SHP77 (cell line): ENCODE measurements at places on chromosomes 6 and 20.

GRCh38 chr6:105015482-105015881, 58.6 kb downstream of the LIN28B start:
- no peak for DNase-seq

GRCh38 chr6:82196161-82196560, 51.4 kb downstream of the IBTK start:
- no peak for DNase-seq

GRCh38 chr20:9136114-9136513, 67.2 kb downstream of the PLCB4 start:
- DNase-seq = no peak

DNA sequence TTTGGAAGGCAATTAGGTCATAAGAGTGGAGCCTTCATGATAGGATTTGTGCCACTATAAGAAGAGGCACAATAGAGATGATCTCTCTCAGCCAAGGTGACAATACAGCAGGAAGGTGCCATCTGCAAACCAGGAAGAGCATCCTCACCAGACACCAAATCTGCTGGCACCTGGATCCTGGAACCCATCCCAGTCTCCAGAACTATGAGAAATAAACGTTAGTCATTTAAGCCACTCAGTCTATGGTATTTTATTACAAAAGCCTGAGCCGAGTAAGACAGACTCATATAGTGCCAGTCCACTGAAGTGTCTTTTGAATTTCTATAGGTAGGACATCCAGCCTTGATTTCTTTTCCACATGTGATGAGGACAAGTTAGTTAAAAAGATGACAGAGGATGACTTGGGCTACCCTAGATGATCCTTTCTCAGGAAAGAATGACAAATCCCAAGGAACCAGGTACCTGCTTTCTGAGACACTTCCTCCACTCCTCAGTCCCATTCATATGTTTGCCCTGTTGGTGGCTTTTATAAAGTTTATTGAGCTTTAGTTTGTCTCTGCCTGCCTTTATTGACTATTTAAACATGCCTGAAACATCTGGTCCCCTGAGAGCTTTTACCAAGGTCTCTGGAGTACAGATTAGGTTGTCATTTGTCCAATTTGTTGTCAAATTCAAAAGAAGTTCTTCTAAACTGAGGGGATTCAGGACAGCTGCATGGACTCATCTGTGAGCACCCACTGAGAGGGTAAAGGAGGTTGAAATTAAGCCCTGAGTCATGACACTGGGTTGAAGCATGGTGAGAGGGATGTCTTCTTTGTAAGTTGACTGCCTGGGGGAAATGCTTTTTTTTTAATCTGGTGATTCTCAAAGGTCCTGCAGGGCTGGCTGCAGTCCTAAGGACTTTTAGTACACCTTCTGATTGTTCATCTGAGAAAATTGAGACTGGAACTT, 165.0 kb upstream of the PLCB4 start:
- DNase-seq = no peak

DNA sequence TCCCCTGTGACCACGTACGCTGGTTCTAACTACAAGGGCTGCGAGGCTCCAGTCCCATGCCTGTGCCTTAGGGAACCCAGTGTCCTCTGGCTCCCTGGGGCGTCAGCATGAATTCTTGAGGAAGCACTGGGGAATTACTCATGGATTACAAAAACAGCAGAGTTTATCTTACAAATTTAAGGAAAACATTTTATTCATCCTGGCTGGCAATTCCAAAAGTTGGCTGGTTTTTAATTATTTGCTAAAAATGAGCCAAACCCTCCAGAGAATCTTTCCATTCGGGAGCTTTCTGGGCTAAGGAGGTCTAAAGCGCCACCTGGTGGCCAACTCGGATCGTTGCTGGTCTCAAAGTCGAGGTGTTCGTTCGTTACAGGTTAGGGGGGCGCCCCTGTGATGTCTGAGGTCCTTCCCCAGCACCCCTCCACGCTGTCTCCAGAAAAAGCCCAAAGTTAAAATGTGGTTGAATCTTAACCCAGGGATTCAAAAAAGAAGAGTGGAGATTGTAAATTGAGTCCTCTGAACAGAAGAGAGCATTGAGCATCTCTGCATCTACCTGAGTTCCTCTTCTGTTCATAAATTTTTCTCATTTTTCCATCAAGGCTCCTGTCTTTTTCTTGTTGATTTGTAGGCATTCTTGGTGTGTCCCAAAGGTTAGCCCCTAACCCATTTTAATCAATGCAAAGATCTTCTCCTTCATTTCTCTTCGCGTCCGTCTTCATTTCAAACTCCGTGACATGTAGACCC, 99.4 kb downstream of the BFSP1 start:
- peak; percentile 65 for DNase-seq

- no peak for DNase-seq
Observed at GRCh38 chr6:13989496-13990144, 64.9 kb downstream of the RNF182 start.

DNA sequence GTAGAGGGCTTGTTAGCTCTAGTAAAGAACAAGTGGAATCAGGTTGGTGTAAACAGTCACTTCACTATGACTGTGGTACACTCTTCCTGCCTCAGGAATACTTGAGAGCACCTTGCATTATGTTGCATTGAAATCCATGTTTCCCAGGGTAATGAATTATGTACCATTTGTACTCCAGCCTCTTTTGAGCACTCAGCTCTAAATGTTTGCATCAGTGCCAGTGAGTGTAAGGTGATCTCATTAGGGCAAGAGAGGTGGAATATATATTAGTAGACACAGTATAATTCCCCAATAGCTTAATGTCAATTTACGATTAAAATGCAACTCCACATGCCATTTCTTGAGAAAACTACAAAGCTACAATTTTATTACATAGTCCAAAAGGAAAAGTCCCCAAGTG, 319.6 kb upstream of the POU3F2 start:
- DNase-seq = no peak

DNA sequence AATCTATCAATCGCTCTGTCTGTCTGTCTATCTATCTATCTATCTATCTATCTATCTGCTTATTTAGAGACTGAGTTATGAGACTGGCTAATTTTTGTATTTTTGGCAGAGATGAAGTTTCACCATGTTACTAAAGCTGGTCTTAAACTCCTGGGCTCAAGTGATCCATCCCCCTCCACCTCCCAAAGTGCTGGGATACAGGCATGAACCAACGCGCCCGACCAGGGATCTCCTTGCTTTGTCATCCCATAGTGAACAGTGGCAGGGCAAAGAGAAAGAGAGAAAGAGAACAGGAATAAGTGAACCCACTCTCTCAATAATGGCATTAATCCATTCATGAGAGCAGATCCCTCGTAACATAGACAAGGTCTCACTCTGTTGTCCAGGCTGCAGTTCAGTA, 66.4 kb upstream of the DSP start:
- no peak for DNase-seq

- no peak for DNase-seq
Observed at GRCh38 chr6:55003719-55004430, 157.3 kb downstream of the FAM83B start.

GRCh38 chr6:36626636-36627035, 32.5 kb downstream of the SRSF3 start:
- no peak for DNase-seq

GRCh38 chr6:31791324-31792089, 4.0 kb downstream of the VARS1 start:
- DNase-seq = peak; percentile 43

DNA sequence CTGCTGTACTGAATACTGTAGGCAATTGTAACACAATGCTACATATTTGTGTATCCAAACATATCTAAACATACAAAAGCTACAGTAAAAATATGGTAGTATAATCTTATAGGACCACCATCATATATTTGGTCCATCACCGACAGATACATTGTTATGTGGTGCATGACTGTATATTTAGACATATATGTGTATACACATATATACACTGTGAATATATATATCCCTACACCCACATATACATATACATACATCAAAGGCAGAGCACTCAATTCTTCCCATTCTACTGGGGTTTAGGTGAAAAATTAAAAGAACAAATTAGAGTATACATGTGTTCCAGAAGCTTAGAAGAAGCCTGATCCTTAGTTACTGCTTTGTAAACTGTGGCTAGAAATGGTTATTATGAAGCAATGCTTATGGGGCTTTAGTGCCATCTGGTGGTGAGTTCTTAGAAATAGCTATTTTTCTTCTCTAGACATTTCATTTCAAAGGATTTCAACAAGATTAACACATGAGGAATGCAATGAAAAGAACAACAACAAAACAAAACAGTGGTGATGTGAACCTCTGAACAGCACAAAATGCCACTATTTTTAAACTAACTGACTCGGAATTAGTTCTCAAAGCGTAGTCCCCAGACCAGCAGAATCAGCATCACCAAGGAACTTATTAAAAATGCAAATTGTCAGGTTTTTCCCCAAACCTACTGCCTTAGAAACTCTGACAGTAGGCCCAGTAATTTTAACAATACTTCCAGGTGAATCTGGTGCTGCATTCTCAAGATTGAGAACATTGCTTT, 38.0 kb downstream of the PKHD1 start:
- DNase-seq = peak; percentile 30

DNA sequence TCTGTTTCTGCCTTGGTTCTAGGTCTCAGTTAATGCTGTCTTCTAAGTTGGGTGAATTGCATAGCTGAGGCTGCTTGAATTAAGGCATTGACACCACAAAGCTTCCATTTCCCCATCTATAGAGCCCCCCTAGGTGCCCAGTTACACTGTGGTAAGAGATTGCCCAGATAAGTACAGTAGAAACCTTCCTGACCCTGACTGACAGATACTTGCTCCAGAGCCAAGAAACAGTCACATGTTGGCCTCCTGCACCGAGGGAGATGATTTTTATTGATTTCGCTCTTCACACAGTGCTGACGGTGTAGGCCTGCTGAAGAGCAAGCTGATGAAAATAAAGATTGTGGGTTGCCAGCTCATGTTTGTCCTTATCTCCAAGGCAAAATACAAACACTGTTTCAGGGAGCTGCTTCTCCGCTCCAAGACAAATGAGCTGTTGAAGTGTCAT, 67.9 kb downstream of the TRMT11 start:
- no peak for DNase-seq

DNA sequence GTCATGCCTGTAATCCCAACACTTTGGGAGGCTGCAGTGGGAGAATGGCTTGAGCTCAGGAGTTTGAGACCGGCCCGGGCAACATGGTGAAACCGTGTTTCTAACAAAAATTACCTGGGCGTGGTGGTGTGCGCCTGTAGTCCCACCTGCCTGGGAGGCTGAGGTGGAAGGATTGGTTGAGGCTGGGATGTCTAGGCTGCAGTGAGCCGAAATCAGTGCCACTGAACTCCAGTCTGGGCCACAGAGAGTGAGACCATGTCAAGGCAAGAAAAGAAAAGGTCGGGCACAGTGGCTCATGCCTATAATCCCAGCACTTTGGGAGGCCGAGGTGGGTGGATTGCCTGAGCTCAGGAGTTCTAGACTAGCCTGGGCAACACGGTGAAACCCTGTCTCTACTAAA, 8.2 kb upstream of the BCAS4 start:
- no peak for DNase-seq

- DNase-seq = no peak
Observed at GRCh38 chr6:131937226-131937625, 13.9 kb downstream of the CCN2 start.

GRCh38 chr6:41451039-41451438, 95.1 kb upstream of the FOXP4 start:
- DNase-seq = no peak

GRCh38 chr20:57746832-57747404, 37.1 kb upstream of the PMEPA1 start:
- no peak for DNase-seq

DNA sequence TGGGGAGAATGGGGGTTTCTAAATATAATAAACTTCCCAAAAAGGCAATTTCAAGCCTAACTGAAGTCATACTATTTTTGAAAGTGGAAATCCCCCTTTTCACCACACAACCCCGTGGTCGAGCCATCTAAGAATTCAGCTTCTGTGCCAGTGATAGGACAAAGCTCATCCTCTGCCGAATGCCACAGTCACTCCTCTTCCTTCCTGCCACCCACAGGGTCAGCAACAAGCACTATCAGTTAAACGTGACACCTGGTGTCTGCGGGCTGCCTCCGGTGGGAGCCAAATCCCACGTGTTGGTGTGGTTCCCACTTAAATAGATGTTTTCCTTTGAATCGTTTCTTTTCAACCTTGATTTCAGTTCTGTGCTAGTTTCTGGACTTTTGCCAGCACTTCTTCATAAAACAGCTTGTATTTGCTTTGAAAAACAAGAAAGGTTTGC, 60.7 kb downstream of the TNFAIP3 start:
- DNase-seq = no peak

GRCh38 chr6:19535351-19535750, 301.8 kb upstream of the ID4 start:
- no peak for DNase-seq

GRCh38 chr6:154933181-154933827, 61.8 kb upstream of the TIAM2 start:
- no peak for DNase-seq

GRCh38 chr6:53934023-53934422, 139.2 kb downstream of the LRRC1 start:
- DNase-seq = no peak

GRCh38 chr20:41392295-41392694, 25.7 kb upstream of the EMILIN3 start:
- no peak for DNase-seq

GRCh38 chr20:6418732-6419131, 295.9 kb upstream of the FERMT1 start:
- no peak for DNase-seq

DNA sequence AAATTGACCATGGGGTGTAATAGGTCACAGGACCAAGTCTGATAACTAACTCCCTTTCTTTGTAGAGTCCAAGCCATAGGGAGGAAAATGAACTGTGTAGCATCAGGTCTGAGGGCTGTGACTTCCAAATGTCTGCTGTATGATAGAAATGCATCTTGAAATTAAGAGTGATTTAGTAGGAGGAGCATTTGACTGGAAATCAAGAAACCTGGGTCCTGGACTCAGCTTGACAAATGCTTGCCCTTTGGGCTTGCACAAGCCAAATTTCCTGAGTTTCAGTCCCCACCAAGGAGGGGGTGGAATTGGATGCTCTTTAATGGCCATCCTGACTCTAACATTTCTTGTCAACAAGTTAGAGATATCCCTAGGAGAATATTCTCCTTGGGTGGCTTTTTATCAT, 187.0 kb downstream of the PDE7B start:
- DNase-seq = no peak

GRCh38 chr6:137236581-137237355, 17.6 kb upstream of the IFNGR1 start:
- DNase-seq = no peak
